ENCODE measurements at places on chromosomes 11 and 22. TPM values are rescaled to one million over a fixed set of nuclear protein-coding genes. Genes with fewer than 3 reads are reported as not detected.

- H3K4me3 ChIP-seq: no peak overlapping the region
- H3K27me3 ChIP-seq: no peaks in the 10 kb centered on the region
- DNase-seq: no peak
- H3K4me1 ChIP-seq: no peaks in the 10 kb centered on the region
- no peak overlapping the region for H3K27ac ChIP-seq
Measured at GRCh38 chr11:97832451-97832850, 1188.3 kb upstream of the CNTN5 start.

DNA sequence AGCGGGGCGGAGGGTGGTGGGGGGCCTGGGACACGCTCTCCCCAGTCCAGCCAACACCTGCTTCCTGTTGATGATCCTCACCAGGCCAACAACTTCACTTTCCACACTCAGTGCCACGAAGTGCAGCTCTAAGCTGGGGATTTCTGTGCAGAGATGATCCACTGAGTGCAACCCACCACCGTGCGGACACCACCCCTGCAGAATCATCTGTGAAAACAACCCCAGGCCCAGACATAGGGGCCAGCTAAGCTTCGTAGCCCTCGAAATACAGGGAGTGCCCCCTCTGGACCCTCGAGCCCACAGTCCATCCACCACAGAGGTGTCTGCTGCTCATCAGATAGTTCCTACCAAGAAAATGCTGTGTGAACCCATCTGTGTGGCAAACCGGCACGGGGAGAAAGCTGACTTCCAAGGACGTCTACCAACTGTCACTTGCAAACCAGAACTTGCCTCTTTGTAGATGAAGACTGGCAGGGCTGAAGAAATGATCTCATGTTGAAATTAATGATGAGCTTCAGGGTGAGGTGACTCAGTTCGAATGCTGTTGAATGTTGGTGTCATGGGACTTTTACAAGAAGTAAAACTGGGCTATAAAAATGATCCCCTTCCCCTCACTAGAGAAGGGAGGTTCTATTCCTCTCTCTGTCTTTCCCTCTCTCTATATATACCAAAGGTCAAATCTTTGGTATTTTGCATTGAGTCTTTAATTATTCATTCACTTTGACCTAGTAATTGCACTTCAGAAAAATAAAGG is 73.4 kb downstream of the MYEOV start:
- no peak overlapping the region for H3K4me3 ChIP-seq
- no peaks in the 10 kb centered on the region for H3K27me3 ChIP-seq
- H3K36me3 ChIP-seq: no peaks in the 10 kb centered on the region
- H3K27ac ChIP-seq: no peak overlapping the region
- DNase-seq: no peak

GGTLC2 gene
- total RNA-seq: not detected

SMIM35 gene
- 0.32 TPM for total RNA-seq

GRCh38 chr22:35972559-35972958 is 56.1 kb downstream of the RBFOX2 start:
- H3K4me3 ChIP-seq: no peak overlapping the region
- no peak for DNase-seq
- H3K4me1 ChIP-seq: no peaks in the 10 kb centered on the region
- H3K27me3 ChIP-seq: peaks cover 3% of the 10 kb centered on the region
- no peaks in the 10 kb centered on the region for H3K36me3 ChIP-seq

- no peaks in the 10 kb centered on the region for H3K27me3 ChIP-seq
- H3K4me1 ChIP-seq: no peaks in the 10 kb centered on the region
- no peak for DNase-seq
Measured at GRCh38 chr11:60964801-60965200, 6.7 kb upstream of the CD6 start.

GPHA2 gene
- total RNA-seq: not detected

DNA sequence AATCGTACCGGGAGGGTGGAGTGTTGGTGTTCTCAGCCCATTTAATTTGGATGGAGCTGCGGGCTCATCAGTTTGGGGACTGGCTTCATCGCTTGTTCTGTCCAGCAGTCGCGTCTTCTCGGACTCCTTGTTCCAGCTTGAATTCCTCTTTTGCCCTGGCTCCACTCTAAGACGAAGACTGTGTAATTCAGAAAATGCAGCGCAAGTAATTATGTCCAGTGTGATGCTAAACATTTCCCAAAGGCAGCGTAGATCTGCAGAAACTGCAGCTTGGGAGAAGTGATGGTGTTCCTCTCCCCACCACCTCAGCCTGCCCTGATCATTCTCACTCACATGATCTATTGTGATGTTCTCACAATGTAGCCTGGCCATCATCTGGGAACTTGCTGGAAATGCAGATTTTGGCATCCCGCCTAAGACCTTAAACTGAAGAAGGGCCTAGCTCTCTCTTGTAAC is 666 bp downstream of the SLC25A18 start:
- H3K4me1 ChIP-seq: no peaks in the 10 kb centered on the region
- no peaks in the 10 kb centered on the region for H3K36me3 ChIP-seq
- no peak overlapping the region for H3K27ac ChIP-seq
- H3K4me3 ChIP-seq: no peak overlapping the region
- peaks cover 2% of the 10 kb centered on the region for H3K27me3 ChIP-seq
- DNase-seq: no peak

OR56B4 gene
- not detected for total RNA-seq

GRCh38 chr11:70251659-70252321 is 18.7 kb upstream of the PPFIA1 start:
- H3K4me1 ChIP-seq: peaks cover 6% of the 10 kb centered on the region
- no peak overlapping the region for H3K4me3 ChIP-seq
- H3K27ac ChIP-seq: no peak overlapping the region
- DNase-seq: no peak
- H3K36me3 ChIP-seq: no peaks in the 10 kb centered on the region
- no peaks in the 10 kb centered on the region for H3K27me3 ChIP-seq

GRCh38 chr11:17898071-17898470 is 114.8 kb downstream of the SERGEF start:
- H3K36me3 ChIP-seq: peaks cover 4% of the 10 kb centered on the region
- no peak overlapping the region for H3K27ac ChIP-seq
- no peak overlapping the region for H3K4me3 ChIP-seq
- H3K27me3 ChIP-seq: no peaks in the 10 kb centered on the region
- no peak for DNase-seq

OR5AS1 gene
- not detected for total RNA-seq

DNA sequence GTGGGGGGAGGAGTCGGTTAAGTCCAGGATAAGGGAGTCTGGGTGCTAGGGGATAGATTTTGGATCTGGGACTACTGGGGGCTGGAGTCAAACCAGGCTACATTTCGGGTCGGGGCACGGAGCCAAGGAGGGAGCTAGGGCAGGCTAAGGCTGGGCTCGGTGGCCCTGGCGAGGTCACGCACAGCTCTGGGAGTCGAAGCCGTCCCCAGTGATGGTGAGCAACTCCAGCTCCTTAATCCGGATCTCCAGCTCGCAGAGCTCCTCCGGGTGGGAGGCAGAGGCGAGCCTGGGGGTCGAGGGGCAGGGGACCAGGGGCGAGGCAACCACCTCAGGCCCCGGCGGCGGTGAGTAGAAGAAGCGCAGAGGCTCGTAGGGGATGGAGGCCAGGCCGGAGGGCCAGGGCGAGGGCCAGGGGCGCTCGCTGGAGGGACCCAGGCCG is 544 bp downstream of the C11orf91 start:
- no peaks in the 10 kb centered on the region for H3K36me3 ChIP-seq
- peaks cover 7% of the 10 kb centered on the region for H3K27me3 ChIP-seq
- DNase-seq: no peak
- no peak overlapping the region for H3K27ac ChIP-seq

GRCh38 chr11:98835335-98835734 is 185.4 kb upstream of the CNTN5 start:
- no peak for DNase-seq
- no peaks in the 10 kb centered on the region for H3K27me3 ChIP-seq
- no peak overlapping the region for H3K4me3 ChIP-seq

- no peak overlapping the region for H3K27ac ChIP-seq
- H3K36me3 ChIP-seq: no peaks in the 10 kb centered on the region
- peak; percentile 6 for DNase-seq
- H3K27me3 ChIP-seq: no peaks in the 10 kb centered on the region
- no peak overlapping the region for H3K4me3 ChIP-seq
- H3K4me1 ChIP-seq: no peaks in the 10 kb centered on the region
Measured at GRCh38 chr11:121767433-121767832, 314.7 kb upstream of the SORL1-AS1 start.

APOL3 gene
- 44.5 TPM for total RNA-seq

KCNK4 gene
- not detected for total RNA-seq

DNA sequence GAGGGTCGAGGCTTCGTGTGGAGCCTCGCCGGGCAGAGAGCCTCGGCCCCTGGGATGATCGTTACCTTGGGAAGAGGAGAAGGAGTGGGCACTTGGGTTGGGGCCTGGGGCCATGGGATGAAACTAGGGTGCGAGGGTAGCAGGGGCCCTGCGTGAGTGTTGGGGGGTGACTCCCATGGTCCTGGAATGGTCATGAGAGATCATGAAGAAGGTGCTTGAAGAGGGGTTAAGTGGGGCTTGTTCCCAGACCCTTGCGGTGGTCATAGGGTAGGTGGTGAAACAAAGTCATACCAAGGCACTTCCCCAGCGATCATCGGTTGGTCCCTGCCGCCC is 284 bp downstream of the CCS start:
- H3K27me3 ChIP-seq: no peaks in the 10 kb centered on the region
- peaks cover 24% of the 10 kb centered on the region for H3K4me1 ChIP-seq
- H3K4me3 ChIP-seq: peak overlapping the region; percentile 99
- peak; percentile 11 for DNase-seq
- H3K27ac ChIP-seq: peak overlapping the region; percentile 97
- no peaks in the 10 kb centered on the region for H3K36me3 ChIP-seq

DNA sequence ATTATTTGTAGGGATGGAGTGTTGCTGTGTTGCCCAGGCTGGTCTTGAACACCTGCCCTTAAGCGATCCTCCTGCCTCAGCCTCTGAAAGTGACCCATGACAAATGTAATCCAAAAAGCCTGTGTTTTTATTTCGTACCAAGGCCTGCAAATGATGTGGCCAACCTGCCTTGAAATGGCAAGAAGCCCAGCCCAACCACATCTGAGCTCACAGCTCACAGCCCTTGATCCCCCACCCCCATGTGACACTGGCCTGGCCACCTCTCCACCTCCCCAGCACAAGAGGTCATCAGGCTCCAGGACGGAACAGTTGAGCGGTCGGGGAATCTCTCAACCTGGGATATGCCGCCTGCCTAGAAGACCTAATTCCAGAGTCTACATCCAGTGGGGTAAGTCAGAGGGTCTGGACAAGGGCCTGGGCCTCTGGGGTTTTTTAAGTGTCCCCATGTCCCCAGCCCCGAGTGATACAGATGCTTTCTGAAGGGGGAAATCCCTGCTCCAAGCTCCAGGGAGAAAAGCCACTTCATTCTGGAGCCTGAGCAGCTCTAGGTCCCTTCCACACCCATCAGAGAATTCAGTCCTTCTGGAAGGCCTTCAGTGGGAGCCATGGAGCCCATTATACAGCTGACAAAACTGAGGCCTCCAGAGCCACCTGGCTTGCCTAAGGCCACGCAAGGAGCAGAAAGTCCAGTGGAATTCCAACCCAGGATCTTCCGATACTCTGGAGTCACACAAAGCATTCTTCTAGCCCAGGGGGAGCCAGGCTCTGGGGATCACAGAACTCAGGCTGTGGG is 70.7 kb downstream of the MN1 start:
- H3K27me3 ChIP-seq: peaks cover 4% of the 10 kb centered on the region
- H3K36me3 ChIP-seq: no peaks in the 10 kb centered on the region

- H3K4me1 ChIP-seq: no peaks in the 10 kb centered on the region
- H3K27ac ChIP-seq: no peak overlapping the region
- peak; percentile 82 for DNase-seq
- peaks cover 2% of the 10 kb centered on the region for H3K27me3 ChIP-seq
- H3K4me3 ChIP-seq: no peak overlapping the region
Measured at GRCh38 chr22:22342697-22343580, 98.4 kb downstream of the VPREB1 start.

GRCh38 chr11:36510594-36510942 is 496 bp upstream of the TRAF6 start:
- peaks cover 5% of the 10 kb centered on the region for H3K36me3 ChIP-seq
- DNase-seq: no peak
- H3K27me3 ChIP-seq: peaks cover 2% of the 10 kb centered on the region
- H3K27ac ChIP-seq: peak overlapping the region; percentile 85

TPBGL gene
- 0.20 TPM for total RNA-seq

MMP12 gene
- total RNA-seq: not detected

- H3K36me3 ChIP-seq: no peaks in the 10 kb centered on the region
- H3K27me3 ChIP-seq: no peaks in the 10 kb centered on the region
- H3K27ac ChIP-seq: no peak overlapping the region
- no peak for DNase-seq
Measured at GRCh38 chr11:12051287-12051662, 42.8 kb upstream of the DKK3 start.

DNA sequence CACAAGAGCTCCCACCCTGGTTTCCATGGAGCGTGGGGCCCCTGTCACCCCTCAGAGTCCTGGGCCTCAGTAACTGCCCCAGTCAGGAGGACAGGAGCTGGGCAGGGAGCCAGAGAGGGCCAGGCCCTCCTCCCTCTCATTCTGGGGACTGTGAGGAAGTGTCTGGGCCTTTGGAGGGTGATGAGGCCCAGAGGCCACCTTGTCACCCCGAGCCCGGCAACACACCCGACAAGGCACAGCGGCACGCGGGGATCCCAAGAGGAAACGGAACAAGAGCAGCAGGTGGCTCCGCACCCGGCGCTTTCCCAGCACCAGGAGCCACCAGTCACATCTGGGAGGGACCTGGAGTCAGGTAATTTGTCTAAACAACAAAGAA is 72.1 kb downstream of the CELSR1 start:
- H3K4me1 ChIP-seq: no peaks in the 10 kb centered on the region
- no peak for DNase-seq
- no peak overlapping the region for H3K27ac ChIP-seq
- H3K4me3 ChIP-seq: no peak overlapping the region
- no peaks in the 10 kb centered on the region for H3K36me3 ChIP-seq
- no peaks in the 10 kb centered on the region for H3K27me3 ChIP-seq

MMP8 gene
- not detected for total RNA-seq

SLN gene
- not detected for total RNA-seq

- H3K36me3 ChIP-seq: no peaks in the 10 kb centered on the region
- no peak overlapping the region for H3K27ac ChIP-seq
- peaks cover 3% of the 10 kb centered on the region for H3K4me1 ChIP-seq
Measured at GRCh38 chr11:379205-380094, 10.2 kb downstream of the B4GALNT4 start.

CDC42BPG gene
- total RNA-seq: 0.61 TPM

GRCh38 chr11:120717623-120718022 is 206.1 kb downstream of the GRIK4 start:
- no peak overlapping the region for H3K4me3 ChIP-seq
- peaks cover 17% of the 10 kb centered on the region for H3K27me3 ChIP-seq
- no peaks in the 10 kb centered on the region for H3K36me3 ChIP-seq
- no peaks in the 10 kb centered on the region for H3K4me1 ChIP-seq
- no peak for DNase-seq
- H3K27ac ChIP-seq: no peak overlapping the region

- no peak overlapping the region for H3K27ac ChIP-seq
- no peak for DNase-seq
- H3K27me3 ChIP-seq: peaks cover 1% of the 10 kb centered on the region
- no peak overlapping the region for H3K4me3 ChIP-seq
Measured at GRCh38 chr11:131378931-131379330, 8.5 kb downstream of the NTM start.

- H3K27me3 ChIP-seq: no peaks in the 10 kb centered on the region
- DNase-seq: peak; percentile 29
- H3K4me3 ChIP-seq: no peak overlapping the region
- H3K27ac ChIP-seq: no peak overlapping the region
- H3K36me3 ChIP-seq: peaks cover 5% of the 10 kb centered on the region
Measured at GRCh38 chr11:7657306-7658025, 15.8 kb downstream of the CYB5R2 start.

- DNase-seq: no peak
- no peaks in the 10 kb centered on the region for H3K4me1 ChIP-seq
- H3K36me3 ChIP-seq: peaks cover 22% of the 10 kb centered on the region
- H3K27ac ChIP-seq: no peak overlapping the region
- H3K27me3 ChIP-seq: no peaks in the 10 kb centered on the region
- no peak overlapping the region for H3K4me3 ChIP-seq
Measured at GRCh38 chr11:73019996-73020395, 122.1 kb downstream of the FCHSD2 start.

Measured in activated CD8-positive, alpha-beta T cell treated with anti-CD3 and anti-CD28 coated beads for 36 hours (primary cell).